Mesenchymal stem cell (in vitro differentiated cells and primary cell): ENCODE measurements at places on chromosomes 1 and 21.

GRCh38 chr1:36115200-36115669 lies 9.8 kb downstream of the COL8A2 start:
- DNase-seq: no peak

DNA sequence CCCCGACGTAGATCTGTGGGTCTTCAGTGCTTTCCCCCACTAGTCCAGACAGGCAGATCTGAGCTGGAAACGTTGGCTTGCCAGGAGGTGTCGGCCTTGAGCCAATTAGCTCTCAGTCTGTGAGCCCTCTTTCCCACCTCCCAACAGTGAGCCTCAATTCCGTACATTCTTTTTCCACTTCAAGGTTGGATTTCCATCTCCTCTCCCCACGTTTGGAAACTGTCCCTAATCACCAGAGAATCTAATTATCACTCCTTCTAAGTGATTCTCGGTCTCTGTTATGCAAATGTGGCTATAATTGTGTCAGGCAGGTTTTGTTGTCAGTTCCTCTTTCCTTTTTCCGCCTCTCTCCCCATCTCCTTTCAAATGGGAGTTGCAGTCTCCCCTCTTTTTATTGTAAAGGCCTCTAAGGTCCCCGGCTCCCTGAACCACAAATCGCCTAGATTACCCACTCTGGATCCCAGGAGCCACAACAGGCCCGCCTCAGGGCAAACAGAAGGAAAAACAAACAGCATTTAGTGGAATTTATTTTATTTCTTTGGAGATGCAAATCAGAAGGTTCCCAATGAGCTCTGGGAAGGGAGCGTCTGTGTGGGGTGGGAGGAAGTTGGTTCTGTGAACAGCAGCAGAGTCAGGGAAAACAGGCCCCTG lies 29.4 kb upstream of the LRRN2 start:
- no peak for DNase-seq

DNA sequence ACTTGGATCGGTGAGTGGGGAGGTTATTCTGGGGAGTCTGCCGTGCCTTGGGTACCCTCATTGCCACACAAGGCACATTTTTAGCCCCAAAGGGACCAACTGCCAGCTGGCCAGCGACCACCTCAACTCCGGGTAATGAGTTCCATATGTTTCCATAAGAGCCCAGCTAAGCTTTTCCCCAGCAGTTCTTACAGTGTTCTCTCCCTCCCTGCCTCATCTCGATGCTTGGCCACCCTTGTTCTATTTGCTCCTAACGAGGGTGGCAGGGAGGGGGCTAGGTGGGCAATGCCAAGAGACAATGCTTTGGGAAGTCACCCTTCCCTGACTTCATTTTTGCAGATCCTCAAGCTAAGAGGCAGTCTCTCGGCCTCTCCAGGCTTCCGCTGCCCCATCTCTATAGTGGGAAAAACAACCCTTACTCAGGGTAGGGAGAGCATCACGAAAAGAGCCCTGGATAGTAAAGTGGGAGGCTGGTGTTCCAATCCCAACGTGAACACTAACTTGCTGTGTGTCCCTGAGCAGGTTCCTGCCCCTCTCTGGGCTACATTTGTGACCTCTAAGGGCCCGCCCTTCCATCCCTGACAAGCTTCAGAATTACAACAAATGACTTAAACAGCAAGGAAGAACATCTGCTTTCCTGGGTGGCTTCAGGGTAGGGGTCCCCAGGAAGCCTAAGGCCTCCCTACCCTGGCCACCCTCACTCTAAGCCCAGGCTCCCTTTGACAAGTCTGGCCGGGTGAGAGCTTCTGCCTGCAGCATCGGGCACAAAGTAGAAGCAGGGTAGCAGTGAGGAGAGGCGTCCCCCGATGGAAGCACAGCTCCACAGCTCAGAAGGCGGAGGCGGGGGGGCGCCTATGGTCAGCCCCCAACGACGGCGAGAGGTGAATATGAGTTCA lies 5.8 kb downstream of the ID3 start:
- DNase-seq: peak; percentile 43

DNA sequence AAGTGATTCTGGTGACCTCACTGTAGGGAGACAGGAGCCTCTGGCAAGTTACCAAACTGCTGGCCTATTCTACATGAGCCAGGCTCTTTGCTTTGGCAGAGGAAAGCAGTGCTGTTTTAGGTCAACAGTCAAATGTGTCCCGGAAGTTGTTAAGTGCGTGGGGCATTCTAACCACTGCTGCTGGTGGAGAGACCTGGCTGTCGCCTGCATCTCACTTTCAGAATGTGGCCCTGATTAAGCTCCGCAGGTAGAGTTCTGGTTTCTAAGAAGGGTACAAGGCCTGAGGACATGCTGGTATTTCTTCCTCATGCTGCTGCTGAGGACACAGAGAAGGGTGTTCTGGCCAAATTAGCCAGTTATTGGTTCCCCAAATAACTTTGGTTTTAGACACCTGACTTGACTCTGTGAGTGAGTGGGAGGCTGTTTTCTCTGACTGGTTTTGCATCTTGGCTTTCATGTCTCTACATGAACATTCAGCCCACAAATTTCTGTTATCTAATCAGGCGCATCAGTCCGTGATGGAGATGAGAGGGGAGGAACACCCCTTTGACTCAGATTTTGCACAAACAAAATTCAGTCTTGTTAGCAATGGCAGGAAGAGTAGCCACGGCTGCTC lies 120.8 kb downstream of the LMO4 start:
- DNase-seq: no peak

DNA sequence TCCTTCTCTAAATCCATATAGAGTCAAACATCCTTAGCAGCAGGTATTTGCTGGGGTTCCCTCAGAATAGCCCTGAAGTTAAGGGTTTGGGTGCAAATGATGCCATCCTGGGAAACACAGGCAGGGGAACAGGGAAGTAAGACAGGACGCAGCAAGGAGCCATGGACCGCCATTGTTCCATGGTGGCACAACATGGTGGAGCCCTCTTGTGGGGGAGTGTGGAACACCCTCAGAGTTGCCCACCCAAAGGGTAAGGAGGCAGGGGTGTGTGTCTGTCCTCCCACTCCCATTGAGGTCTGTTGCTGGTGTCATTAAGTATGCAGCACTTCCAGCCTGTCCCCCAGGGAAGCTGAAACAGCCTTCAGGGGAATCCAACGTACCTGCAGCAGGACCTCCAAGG lies 20.4 kb upstream of the RCAN1 start:
- DNase-seq: no peak

DNA sequence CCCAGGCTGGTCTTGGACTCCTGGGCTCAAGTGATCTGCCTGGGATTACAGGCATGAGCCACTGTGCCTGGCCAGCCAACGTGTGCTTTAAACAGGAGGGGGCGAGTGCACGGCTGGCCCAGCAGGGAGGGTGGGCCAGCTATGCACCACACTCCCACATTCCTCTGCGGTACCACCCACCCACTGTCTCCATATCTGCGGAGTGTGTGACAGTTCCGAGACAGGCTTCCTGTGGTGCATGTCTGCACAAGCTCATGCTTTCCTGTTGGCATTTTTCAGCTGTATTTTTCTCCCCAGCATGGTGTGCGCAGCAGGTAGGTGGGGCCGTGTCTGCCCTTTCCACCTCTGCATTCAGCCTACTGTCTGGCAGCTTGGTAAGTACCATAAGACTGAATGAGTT lies 183.3 kb downstream of the AJAP1 start:
- DNase-seq: no peak

GRCh38 chr1:8495928-8496401 lies 178.1 kb downstream of the SLC45A1 start:
- no peak for DNase-seq

DNA sequence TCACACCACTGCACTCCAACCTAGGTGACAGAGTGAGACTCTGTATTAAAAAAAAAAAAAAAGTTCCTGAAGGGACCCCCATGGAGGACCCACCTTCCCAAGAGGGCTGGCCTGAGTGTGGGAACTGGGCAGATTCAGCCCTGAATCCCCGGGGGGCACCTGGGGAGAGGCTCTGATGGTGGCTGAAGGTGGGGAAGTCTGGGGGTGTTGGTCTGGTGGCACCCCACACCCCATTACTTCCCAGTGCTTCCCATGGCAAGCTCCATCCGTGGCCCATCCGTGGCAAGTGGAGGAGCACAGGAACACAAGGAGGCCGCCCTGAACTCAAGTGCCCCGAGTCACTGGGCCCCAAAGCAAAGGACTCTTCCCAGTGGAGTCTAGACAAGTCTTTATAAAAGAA lies 778 bp upstream of the TNFRSF25 start:
- DNase-seq: no peak

DNA sequence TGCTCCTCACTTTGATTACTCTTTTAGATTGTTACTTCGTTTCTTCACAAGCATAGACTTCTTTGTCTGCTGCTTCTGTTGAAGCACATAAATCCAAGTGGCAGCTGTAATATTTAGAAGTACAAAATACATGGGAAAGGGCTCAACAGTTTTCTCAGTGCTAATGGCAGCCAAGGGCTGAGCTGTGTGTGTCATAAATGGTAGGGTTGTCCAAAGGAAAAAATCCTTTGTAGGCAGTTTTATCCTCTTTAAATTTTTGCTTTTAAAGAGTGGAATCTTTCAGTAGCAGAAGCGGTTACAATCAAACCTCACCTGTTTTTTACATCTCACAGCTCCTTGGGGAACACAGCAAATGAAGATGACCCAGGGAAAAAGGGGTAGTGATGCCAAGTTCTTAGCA lies 650.8 kb downstream of the PLPP3 start:
- no peak for DNase-seq

GRCh38 chr1:207009182-207009850 lies 23.2 kb downstream of the C1orf116 start:
- DNase-seq: no peak

DNA sequence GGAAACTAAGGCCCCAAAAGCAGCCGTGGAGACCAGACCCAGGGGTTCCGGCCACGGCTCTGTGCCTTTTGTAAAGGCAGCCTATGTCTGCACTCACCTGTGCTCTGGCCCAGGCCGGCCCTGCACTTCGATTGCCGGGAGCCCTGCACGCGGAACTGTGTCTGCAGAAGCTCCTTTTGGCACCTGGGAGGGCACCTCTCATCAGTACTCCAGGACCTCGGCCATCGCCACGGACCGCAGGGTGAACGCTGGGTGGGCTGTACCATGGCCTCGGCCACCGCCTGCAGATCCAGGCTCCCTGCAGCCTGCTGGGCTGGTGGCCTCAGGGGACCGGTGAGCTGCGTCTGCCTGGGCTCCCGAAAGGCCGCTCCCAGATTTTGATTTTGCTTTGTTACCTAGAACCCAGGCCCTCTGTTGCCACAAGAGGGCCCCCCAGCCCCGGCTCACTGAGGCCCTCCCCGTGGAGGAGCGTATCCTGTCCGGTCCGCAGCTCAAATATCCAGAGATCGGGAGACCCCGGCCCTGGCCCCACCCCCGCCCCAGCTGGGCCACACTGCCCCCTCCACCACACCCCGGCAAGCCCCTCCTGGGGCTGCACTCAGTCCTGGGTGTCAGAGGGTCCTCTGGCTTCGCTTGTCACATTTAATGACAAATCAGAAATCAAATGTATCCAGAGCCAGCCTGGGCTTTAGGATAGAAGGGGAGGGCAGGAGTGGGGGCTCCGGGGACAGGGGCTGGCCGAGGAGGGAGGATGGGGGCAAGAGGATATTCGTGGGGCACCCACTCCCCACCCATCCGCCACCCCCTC lies 60.2 kb upstream of the PDE9A start:
- DNase-seq: peak; percentile 65

GRCh38 chr1:23489842-23490241 lies 5.9 kb upstream of the ASAP3 start:
- DNase-seq: no peak

- no peak for DNase-seq
Measured at GRCh38 chr1:157313240-157313807, 175.1 kb upstream of the ETV3 start.

DNA sequence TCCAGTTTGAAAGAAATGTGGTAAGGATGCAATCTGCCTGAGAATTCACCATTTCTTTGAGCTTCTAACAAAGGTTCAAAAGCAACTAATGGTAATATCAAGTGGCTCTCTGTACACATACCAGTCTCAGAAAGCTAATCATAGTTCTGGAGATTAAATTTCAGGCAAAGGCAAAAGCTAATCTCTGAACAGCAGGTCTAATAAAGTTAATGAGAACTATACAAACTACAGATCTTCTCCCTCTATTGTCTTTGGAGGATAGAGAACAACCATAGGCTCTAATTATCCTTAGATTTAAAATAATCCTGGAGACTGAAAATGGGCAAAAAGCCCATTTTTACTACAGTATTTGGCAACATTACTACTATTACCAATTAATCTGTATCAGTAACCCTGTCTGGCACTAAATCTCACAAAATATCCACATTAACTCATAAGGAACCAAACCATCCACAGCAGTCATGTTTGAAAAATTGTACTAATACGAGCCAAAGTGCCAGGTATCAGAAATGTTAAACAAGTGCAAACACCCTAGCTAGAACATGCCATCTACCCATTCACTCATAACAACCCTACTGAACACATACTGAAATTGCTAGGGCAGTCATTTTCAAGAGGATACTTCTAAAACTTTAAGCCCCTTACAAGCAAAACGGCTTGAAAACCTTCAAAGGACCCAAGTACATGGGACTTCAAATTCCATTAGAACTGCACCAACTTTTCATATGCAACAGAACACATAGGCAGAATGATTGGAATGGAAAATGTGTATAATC lies 4.8 kb downstream of the DIPK1A start:
- DNase-seq: no peak

DNA sequence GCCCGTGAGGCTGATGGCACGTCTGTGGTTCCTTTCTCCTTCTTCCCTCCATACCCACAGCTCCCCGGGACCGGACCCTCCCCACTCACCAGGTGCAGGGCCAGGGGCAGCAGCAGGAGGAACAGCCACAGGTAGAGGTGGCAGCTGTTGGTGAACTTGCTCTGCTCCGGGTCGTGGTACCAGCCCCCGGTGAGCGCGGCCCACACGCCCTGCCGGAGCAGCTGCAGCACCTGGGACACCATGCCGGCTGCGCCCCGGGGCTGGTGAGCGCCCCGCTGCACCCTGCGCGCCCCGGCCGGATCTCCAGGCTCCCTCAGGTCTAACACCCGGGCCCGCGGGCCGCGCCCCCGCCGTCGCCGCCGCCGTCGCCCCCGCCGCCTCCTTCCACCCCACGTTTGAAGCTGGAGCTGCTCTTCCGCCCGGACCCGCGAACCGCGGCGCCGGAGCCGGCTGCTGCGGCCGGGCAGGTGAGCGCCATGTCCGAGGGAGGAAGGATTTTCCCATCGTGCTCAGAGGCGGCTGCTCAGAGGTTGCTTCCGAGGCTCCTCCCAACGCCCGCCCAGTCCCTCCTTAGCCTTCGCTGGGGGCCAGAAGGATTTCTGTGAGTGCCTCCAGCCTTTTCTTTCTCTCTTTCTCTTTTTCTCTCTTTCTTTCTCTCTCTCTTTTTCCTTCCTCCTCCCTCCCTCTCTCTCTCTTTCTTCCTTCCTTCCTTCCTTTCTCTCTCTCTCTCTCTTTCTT lies at the start of gene PCNX2:
Gene PCNX2, minus strand, starts transcription at position 489 of the 738 bp plus-strand sequence. Its CDS starts 247 bp downstream, at position 242.
- DNase-seq: peak; percentile 53

GRCh38 chr1:172287208-172287607 lies 133.3 kb upstream of the C1orf105 start:
- DNase-seq: peak; percentile 79

DNA sequence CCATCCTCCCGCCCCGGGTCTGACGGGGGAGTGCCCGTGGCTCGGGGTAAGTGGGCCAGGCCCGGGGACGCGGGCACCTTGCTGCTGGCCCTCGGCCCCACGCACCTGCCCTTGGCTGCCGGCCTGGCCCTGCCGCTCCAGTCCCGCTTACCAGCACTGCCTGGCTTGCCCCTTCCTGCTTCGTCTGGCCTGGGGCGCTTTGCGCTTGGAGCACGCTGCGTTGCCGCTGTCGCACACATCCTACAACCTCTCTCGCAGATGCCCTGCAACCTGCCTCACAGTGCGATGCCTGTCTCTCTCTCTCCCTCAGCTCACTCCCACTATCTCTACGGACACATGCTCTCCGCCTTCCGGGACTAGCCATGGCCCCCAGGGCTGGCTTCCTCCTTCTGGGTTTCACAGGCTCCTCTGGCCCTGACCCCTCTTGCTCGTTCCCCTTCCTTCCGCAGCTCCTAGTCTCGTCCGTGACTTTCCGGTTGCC lies 9.7 kb downstream of the MYOG start:
- DNase-seq: no peak

GRCh38 chr1:40914927-40915569 lies 52.9 kb upstream of the CITED4 start:
- DNase-seq: no peak
